ENCODE measurements at places on chromosomes 3 and 15.
A peak's percentile ranks its signal among the peaks of the same experiment; 100 is the strongest.

DNA sequence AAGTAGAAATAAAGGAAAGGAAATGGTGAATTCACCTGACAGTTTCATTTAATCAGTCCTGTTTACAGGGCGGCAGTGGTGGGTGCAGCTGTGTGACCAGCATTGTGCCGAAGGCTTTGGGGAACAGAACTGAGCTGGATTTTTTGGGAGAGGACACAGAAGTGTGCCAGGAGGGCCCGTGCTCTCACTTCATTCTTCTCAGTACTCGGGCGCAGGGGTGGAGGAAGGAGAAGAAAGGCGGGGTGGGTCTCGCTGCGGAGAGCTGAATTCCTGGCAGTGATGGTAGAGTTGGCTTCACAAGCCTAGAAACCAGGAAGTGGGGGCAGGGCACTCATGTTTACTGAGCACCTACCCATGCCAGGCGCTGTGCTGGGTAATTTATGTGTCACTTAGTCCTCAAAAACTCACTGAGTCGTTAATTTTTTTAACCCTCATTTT, 64.6 kb downstream of the CRTC3 start:
- DNase-seq: peak; percentile 92

- DNase-seq: no peak
Measured at GRCh38 chr15:79635897-79636561, 203.9 kb downstream of the MINAR1 start.

GRCh38 chr15:80252121-80252518, at the start of gene CTXND1:
CTXND1 (minus strand) TSS chr15:80252213; CDS start chr15:80201949, 50,264 bp downstream.
- DNase-seq: no peak

DNA sequence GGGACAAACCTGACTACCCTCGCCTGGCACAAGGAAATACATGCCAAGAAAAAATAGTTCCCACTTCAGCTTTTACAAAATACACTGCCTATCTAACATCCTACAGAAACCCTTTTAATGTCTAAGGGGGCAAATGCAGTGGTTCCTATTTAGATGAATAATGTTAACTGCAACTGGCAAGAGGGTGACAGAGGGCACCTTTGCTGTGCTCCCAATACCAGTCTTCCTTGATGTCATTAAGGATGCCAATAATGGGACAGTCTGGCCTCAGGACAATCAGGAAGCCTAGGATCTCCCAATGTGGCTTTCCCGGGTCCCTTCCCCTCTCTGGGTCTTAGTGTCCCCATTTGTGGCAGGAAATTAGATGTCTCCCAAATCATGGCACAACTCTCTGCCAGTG, 13.9 kb downstream of the CSRNP1 start:
- DNase-seq: no peak

GRCh38 chr15:59296181-59296617, 76.5 kb downstream of the MYO1E start:
- no peak for DNase-seq

DNA sequence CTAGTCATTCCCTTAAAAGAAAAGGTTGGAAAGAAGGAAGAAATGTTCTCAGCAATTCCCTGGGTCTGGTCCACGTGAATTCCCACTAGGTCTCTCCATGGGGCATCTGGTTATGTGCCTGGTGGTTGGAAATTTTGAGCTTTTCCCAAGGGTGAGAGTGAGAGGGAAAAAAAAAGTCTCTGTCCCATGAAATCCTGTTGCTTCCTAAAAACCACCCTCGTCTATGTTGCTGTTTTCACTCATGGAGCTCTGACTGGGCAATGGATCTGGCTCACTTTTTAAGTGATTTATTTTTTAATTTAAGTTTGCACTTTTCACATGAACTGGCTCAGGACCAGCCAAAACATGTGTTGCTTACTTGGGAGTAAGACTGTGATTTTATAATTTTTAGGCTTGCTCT, 190.1 kb downstream of the CHST2 start:
- no peak for DNase-seq

DNA sequence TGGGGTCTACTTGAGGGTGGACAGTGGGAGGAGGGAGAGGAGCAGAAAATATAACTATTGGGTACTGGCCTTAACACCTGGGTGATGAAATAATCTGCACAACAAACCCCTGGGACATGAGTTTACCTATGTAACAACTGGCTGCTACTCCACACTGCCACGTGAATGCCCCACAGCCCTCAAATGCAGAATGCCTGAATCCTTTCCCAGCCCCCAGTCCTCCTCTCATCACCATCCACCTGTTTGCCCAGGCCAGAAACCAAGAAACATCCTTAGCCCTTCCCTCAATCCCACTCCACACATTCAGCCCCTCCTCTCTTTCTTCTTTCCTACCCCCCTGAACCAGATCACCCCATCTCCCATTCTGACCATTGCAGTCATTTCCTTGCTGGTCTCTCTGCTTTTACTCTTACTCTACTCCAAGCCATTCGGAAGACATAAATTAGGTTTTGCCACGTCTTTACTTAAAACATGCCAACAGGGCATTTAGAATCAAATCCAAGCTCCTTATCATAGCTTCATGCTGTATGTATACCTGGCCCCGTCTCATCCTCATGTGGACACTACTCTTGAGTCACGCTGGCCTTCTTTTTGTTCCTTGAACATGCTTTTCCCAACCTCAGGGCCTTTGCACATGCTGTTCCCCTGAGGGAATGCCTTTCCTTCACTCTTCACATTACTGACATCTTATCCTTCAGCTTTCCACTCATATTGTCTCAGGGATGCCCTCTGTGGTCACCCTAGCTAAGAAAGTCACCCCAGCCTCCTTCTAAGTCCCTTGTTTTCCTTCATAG, 137.5 kb upstream of the ABHD17C start:
- no peak for DNase-seq

- DNase-seq: no peak
Measured at GRCh38 chr3:105067361-105067760, 299.3 kb upstream of the ALCAM start.

DNA sequence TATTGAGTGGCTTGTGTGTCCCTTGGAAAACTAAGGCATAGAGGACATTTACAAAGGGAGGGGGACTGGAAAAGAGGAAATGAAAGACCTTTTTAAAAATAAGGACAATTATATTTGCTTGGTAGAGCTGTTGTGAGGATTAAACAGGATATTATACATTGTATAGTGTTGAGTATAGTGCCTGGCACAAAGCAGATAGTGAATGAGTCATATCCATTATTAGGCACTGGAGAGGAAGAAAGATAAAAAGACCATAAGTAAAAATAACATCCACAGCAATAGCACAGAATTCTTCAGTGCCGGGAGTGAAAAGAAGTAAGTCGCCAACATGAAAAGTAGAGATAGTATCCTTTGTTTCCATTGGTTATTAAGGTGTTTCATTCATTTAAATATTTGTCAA, 623.3 kb downstream of the PDCD6IP start:
- DNase-seq: peak; percentile 8

DNA sequence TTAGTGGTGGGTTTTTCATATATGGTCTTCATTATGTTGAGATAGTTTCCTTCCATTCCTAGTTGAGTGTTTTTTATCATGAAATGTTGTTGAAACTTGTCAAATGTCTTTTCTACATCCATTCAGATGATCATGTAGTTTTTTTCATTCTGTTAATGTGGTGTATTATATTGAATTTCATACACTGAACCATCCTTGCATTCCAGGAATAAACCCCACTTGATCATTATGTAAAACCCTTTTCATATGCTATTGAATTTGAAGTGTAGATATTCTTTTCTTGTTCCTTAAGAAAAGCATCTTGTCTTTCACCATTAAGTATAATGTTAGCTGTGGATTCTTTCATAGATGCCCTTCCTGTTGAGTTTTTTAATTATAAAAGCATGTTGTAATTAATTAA, 42.9 kb downstream of the PIAS1 start:
- peak; percentile 29 for DNase-seq

- DNase-seq: no peak
Measured at GRCh38 chr15:25169318-25169717, 214.5 kb downstream of the SNRPN start.

DNA sequence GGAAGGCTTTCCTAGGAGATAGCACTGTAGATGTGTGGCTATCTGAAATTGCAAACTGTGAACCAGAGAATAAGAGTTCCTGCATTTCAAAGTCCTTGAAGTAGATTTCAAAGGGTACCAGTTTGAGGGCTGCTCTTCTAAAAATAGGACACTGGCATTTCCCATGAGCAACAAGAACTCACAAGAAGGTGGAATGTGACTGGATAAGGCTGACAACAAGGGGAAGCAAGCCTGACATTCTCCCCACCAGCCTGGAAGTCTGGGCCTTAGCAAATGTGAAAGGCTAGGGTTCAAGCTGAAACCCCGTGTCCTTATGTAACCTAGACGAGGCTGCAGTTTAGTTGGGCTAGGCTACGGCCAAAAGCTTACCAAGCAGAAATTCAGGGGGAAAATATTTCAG, 18.7 kb upstream of the TJP1 start:
- DNase-seq: no peak

GRCh38 chr3:89372456-89372855, 265.0 kb downstream of the EPHA3 start:
- no peak for DNase-seq

DNA sequence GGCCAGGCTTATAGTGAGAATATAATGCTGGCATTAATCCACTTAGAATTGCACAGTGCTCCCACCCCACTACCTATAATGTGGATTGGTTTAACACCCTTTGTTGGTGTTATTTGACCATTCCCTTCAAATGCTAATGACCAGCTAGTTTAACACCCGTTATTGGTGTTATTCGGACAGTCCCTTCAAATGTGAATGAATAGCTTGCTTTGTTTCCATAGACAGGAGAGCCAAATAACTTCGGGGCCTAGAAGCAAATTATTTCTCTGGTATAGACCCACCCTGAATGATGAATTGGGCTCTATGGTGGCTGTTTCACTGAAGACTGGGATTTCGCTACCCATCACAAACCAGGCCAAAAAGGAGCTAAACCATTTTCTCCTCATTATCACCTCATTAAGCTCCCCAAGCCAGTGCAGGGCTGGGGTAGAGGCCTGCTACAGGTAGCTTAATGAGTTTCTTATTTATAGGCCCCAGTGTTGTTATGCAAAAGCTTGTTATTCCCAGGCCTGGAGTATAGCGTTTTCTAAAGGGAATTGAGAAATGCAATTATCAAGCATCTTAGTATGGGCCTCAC, 494.1 kb upstream of the DPH6 start:
- DNase-seq: no peak

GRCh38 chr3:24687671-24688070, 193.0 kb upstream of the THRB start:
- DNase-seq: no peak

DNA sequence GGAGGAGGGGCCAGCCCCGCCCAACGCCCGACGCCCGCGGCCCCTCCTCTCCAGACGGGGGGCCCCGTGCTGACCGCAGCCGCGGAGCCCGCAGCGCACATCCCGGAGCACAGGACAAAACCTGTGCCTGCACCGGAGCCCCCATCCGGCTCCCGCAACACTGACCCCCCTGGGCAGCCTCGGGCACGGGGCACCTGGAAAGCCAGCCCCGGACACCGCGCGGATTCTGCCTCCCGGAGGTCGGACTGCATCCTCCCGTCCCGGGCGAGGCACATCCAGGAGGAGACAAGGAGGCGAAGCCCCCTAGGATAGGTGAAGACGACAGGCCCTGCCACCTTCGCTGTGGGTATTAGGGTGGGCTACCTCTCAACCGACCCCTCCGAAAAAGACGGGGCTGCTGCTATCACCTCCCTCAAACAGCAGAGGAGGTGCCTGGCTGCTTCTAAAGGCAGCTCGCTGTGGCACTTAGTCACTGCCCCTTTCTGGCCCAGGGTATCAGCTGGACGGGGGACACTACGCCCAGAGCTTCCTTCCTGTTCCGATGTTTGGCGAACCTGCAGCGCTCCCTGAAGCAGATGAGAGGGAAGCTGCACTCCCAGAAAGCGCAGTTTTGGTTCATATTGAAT, 10.6 kb downstream of the XXYLT1 start:
- peak; percentile 81 for DNase-seq

DNA sequence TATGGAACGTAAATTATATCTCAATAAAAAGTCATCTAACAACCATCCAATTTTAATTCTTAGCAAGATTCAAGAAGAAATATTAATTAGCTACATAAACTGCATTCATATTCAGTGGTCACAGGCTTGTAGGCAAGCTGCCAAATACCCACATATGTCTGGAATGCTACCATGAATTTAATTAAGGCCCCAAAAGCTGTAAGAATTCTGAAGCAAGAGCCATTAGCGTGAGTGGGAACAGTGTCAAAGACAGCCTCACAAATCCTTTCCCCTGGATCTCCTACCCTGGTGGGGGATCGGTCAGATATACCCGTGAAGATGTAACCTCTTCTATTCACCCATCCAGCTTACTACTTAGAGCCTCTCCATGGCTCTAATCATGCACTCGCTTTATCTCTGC, 40.0 kb downstream of the ATG7 start:
- no peak for DNase-seq

- DNase-seq: no peak
Measured at GRCh38 chr3:194014756-194015155, 121.2 kb upstream of the HES1 start.

DNA sequence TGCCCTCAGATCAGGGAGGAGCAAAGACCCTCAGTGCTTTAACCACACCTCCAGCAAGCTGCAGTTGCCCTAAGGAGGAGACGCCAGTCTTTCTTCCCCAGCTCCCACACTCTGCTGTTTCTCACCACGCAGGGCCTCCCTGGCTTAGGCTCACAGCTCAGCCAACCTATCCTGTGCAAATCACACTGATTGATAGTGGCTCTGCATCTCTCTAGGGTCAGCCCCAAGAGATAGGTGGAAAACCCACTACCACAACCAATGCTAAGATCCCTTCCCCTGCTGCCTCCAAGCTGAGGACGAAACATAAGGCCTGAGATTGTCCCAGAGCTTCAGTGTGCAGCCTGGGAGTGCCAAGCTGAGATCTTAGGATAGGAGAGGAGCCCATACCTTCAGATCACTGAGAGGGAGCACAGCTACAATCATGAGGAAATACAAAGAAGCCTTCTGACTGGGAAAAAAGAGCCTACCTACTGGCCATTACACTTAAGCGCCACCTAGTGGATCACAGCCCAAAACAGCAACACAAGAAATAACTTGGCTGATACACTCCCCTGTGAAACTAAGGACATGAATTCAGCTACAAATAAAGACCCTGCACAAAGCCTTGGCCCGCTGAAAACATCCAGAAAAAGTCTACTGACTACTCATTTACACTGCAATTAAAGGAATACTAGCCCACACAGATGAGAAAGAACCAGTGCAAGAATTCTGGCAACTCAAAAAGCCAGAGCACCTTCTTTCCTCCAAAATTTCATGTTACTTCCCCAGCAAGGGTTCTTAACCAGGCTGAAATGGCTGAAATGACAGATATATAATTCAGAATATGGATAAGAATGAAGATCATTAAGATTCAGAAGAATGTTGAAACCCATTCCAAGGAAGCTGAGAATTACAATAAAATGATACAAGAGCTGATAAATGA, 271.5 kb upstream of the DCBLD2 start:
- peak; percentile 79 for DNase-seq

- DNase-seq: no peak
Measured at GRCh38 chr3:10845839-10846656, 30.0 kb downstream of the SLC6A11 start.

GRCh38 chr3:15155840-15156360, 50.1 kb upstream of the CAPN7 start:
- DNase-seq: no peak

GRCh38 chr15:59539799-59540198, 71.8 kb upstream of the GCNT3 start:
- DNase-seq: peak; percentile 8
